ENCODE measurements at places on chromosomes 16 and 17.

GRCh38 chr16:53465606-53466280 is 31.5 kb downstream of the RBL2 start:
- DNase-seq = peak; percentile 67

GRCh38 chr16:2523801-2524231 is 3.6 kb downstream of the AMDHD2 start:
- no peak for DNase-seq

DNA sequence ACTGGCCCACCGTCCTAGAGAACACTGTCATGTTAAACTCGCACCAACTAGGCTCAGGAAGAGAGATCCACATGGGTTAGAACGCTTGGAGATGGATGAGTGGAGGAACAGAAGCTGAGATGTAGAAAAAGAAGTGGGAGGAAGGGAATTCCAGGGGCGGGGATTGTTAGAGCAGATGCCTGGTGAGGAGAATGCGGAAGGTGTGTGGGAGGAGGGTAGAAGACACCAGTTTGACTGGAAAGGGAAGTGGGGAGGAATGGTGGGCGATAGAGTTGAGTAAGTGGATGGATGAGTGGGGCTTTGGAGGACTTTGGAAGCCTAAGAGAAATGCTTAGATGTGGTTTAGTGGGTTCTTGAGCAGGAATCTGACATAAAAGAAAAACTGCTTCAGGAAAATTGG is 37.4 kb downstream of the DHX38 start:
- DNase-seq = no peak

DNA sequence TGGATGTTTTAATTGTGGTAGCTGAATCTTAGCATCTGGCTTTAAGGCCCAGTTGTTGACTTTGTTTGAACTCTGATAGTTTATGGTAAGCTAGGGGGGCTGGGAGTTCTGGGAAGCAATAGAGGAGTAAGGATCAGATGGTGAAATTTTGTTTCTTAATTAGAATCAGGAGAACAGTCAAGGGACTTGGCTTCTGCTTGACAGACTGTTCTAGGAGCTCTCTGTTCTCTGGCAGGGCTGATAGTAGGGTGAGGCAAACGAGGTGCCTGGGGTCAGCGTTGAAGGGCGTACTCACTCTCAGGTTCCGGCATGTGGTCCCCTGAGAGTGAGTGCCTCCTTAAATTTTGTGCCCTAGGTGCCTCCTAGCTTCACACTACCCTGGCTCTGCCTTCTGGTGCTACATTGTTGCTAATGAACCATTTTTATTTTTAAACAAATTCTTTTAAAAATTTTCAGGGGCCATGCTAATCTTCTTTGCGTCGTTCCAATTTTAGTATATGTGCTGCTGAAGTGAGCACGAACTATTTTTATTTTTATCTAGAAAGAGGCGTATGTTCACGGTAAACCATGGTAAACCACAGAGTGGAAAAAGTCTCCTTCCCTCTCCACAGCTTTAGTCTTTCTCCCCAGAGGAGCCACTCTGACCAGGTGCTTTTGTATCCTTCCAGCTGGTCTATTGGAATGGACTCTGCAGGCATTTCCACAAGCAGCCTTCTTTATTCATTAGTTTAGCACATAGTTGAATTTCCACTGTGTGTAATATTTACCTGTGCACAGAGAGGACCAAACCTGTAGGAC is 19.7 kb downstream of the SLC7A6 start:
- DNase-seq = no peak

DNA sequence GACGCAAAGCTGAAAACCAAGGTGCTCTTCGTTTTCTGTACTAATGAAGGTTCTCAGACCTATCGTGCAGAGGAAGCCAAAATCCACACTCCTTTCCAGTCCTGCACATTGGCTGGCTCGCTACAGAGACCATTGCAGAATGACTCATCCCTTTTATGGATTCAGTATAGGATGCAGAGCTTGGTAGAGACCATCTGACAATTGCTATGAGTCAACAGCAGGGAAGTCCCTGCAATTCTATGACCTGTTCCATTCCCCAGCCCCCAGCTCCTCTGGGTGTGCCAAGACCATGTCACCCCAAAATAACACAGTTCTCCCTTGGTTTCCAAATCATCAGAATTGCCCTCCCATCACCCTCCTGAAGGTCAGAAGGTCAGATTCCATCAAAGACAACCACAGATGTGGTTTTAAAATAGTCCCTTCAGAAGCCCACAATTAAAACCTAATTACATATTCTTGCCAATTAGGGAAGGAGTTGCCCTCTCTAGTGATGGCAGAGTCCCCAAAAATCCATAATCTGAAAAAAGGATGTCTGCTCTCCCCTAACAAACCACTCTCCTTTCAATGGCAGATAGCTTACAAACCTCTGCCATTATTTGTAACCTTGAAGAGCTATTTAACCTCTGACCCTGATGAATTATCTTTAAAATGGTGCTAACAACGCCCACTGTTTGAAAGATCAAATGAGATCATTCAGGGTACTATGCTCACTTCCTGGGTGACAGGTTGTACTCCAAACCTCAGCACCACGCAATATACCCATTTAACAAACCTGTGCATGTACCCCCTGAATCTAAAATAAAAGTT is 108.2 kb upstream of the RBBP6 start:
- peak; percentile 28 for DNase-seq

DNA sequence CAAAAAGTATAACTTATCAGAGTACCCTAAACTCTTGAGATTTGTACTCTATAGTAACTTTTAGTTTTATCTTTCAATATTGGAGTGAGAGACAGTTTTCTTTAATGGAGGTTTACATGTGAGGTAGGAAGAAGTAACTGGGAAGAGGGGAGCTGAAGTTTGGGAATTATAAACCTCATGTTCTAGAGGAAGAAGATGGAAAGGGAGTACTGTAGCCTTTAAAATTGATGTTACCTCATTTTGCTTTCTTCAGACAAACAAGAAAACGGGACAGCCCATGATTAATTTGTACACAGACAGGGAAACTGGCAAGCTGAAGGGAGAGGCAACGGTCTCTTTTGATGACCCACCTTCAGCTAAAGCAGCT is 9.5 kb downstream of the FUS start:
- DNase-seq = no peak

GRCh38 chr16:8798535-8799157 is 1.0 kb downstream of the PMM2 start:
- no peak for DNase-seq

GRCh38 chr16:56855946-56856345 is 9.1 kb upstream of the SLC12A3 start:
- DNase-seq = no peak

DNA sequence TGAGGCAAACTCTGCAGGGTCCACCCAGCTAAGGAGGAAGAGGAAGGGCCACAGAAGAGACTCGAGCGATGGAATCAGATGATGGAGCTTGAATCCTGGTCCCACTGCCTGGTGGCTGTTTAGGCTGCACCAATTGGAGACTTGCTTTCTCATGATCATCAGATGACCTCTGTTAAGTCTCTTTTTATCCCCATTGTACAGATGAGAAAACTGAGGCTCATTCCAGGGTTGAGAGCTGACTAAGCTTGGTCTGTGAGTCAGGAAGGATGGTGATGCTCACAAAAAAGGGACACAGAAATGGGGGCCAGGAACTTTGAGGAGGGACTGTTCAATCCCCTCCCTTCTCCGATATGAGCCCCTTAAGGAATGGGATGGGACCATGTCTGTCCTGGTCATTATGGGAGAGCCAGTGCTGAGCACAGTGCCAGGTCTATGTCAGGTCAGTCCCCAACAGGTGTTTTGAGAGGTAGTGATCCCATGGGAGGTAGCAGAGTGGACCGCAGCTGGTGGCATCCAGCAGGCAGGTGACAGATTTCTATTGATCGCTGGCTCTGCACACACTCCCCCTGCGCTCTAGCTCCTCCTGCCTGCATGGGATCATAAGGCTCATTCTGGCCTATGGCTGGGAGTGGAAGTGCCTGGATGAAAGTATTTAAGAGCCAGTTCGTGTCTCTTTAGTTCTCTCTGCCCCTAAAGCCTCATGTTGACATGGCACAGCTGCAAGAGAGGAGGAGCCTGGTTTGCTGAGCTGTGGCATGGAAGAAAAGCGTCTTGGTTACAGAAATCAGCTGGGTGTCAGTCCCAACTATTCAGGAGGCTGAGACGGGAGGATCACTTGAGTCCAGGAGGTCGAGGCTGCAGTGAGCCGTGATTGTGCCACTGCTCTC is 27.2 kb downstream of the SNX20 start:
- DNase-seq = no peak

- no peak for DNase-seq
Measured at GRCh38 chr16:85140455-85141012, 28.3 kb upstream of the CIBAR2 start.

GRCh38 chr17:49404361-49404760 is 10.3 kb downstream of the PHB1 start:
- DNase-seq = no peak

DNA sequence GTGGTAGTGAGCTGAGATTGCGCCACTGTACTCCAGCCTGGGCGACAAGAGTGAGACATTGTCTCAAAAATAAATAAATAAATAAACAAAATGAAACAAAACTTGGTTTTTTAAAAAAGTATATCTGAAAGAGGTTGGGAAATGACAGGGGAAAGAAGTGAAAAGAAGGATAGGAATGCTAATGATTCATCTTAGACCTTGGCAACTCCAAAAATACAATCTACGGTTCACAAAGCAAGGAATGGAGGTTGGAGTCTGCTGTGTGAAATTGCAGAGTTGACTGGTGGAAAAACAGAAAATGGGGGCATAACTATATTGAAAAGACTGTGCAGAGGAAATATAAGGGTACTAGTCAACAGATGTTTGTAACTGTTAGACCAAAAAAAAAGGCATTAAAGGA is 40.0 kb upstream of the CD300E start:
- peak; percentile 53 for DNase-seq

DNA sequence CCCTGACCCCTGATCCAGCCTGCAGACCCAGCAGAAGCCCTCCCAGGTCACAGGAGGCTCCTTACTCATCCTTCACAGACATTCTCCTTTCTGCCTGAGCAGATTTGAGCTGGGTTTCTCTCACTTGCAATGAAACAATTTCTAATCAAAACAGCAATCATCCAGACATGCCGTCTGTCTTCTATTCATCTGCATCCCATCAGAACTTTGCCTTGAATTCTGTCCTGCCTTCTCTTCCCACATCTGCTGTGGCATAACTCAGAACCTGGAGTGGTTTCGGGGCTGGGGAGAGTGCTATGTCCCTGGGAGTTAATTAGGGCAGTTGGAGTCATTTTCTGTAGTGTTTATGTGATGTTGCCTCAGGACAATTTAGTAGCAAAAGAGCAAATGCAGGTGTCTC is 278.6 kb downstream of the CBLN1 start:
- DNase-seq = peak; percentile 4

DNA sequence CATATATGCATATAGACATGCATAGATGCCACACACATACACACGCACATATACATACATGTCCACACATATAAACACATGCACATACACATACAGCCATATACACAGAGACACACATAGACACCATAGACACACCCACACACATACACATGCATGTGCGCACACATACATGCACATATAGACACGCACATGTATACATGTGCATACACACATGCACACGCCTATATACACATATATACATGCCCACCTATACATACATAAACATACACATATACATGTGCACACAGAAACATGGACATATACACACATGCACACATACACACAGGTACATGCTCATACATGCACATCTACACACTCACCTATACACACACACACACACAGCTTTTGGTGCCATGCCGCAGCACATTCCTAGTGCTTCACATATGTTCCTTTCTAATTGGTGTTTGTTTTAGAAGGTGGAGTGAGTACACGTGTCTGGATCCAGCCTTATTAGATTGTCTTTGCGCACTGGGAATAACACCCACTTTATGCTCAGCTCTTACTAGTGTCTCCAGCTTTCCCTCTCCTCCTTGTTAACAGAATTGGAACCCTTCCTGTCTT is 198.0 kb downstream of the RPTOR start:
- DNase-seq = no peak

DNA sequence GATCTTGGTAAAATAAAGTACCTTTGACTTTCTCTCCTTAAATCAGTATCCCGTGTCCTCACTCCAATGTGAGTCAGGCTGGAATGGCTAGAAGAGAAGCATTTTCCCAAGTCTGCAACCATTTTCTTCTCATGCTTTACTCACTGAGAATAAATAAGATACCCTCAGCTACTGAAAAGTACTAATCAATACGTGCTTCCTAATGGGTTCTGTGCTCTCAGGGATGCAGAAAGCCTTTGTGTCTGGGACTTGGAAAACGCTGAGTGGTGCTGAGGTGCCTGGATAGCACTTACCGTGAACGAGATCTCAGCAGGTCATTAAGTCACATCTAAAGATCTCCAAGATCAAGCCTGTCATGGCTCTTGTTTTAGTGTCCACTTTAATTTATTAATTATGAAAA is 672.3 kb upstream of the C16orf82 start:
- no peak for DNase-seq

DNA sequence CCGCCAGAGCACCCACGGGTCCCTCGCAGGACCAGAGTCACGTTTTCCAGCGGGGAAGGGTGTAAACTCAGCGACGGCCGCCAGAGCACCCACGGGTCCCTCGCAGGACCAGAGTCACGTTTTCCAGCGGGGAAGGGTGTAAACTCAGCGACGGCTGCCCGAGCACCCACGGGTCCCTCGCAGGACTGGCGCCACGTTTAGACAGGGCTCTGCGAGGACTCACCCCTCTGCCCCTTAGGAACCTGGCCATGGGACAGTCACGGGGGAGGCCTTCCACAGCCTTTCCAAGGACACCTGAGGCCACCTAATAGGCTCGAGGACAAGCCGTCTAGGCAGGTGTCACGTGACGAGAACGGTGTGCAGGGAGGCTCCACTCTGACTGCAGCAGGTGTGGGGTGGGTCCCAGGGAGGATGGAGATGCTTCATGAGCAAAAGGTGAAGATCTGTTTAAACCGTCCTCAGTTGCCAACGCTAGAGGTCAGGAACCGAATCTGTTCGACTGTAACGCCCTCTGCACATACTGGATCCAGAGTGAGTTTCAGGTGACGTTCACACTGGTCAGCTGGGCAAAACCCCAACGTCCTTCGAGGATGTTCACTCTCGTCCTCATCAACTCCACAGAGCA is 48.0 kb upstream of the METRNL start:
- no peak for DNase-seq

DNA sequence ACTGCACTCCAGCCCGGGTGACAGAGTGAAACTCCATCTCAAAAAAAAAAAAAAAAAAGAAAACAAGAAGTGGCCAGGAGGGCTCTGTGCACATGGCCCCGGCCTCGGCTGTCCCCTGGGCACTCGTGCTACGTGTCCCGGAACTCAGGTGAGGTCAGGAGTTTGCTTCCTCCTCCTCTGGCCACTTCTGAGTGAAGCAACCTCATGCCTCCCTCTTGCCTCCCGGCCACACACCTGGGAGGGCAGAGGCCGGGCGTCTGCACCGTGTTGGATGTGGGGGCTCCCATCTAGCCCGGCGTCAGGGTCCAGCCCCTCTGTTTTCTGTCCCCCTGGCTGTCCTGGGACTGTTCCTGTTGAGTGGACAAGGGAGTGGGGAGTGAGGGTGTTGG is 22.2 kb downstream of the ASPSCR1 start:
- DNase-seq = no peak

GRCh38 chr17:73410586-73411312 is 98.9 kb upstream of the CDC42EP4 start:
- DNase-seq = no peak
